ENCODE measurements at places on chromosomes 5 and 9. TPM values are rescaled to one million over a fixed set of nuclear protein-coding genes. Genes with fewer than 3 reads are reported as not detected.

Gene CCL21
- 81.8 TPM for total RNA-seq

Gene GNAQ
- 31.6 TPM for total RNA-seq

Gene PPP2R2B
- 3.2 TPM for total RNA-seq

- no peak for DNase-seq
Observed at GRCh38 chr5:31845361-31845760, 206.4 kb downstream of the PDZD2 start.

DNA sequence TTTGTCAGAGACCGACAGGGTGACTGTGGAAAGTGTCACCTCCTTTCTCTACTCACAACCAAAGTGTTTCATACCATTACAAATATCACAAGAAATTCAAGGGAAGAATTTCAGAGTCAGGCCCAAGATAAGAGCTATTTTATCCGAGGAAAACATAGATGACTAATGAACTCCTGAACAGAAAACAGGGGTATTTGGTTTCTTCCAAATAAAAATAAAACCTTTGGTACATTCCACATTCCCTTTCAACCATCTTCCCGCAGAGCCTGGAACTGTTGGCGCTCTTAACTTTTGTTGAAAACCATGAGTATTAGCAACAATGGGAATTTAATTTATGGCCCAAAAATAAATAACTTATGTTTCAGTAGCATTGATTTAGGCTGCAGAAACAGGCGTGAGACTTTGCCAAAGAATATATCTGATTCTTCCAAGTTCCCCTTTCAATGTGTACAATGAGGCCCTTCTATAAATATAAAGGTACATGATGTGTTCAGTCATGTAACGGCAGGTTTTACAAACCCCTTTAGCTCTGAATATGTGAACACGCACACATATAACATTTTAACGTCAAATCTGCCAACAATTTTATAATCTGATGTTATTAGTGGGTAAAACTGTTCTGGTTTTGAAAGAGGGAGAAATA lies 69.5 kb downstream of the RETREG1 start:
- DNase-seq: no peak

DNA sequence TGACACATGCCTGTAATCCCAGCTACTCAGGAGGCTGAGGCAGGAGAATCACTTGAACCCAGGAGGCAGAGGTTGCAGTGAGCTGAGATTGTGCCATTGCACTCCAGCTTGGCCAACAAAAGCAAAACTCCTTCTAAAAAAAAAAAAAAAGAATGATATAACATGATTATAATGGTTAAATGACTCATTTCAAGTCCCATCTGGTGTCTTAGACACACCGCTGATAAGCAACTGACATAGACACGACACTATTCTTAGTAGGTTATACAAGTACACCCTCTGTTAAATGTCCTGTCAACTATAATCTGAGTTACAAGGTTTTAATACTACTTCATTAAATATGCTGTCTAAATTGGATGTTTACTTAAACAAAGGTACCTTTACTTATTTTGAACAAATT lies 405.3 kb upstream of the CLINT1 start:
- DNase-seq: no peak

Gene SPATA31E1
- not detected for total RNA-seq

GRCh38 chr5:16600397-16600796 lies 16.4 kb downstream of the RETREG1 start:
- peak; percentile 81 for DNase-seq

DNA sequence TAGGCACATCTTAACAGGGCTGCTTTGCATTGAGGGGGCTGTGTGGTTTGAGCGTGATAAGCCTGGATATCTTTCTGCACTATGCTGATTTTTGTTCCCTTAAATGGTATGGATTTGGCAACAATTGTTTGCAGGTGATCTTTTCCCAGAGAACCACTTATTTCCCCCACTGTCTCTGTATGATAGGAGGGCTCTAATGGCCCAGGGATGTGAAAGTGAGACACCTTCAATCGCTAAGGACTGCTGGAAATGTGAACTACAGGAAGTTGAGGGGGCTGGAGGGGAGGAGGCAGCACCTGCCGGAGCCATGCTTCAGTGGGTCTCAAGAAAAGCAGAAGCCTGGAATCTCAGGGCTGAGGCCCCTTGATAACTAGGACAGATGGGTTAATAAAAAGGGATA lies 29.4 kb downstream of the SYK start:
- DNase-seq: no peak

Gene CYSRT1
- not detected for total RNA-seq

Gene ZNF354C
- total RNA-seq: 8.0 TPM

DNA sequence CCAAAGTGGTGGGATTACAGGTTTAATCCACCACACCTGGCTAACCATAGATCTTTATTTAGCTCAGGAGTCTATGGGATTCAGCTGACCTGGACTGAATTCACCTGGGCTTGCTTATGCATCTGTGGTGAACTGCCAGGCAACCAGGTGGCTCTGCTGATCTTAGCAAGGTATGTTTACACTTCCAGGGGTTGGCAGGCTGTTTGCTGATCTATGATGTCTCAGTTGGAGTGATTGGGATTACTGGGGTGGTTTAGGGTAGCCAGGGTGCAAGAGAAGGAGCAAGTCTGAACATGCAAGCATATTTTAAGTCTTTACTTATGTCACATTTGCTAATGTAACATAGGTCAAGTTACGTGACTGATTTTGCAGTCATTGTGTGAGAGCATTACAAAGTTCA lies 63.6 kb upstream of the JAK2 start:
- DNase-seq: no peak

Gene EIF4E1B
- not detected for total RNA-seq

GRCh38 chr9:29078063-29078666 lies 1504.9 kb upstream of the C9orf72 start:
- no peak for DNase-seq

Gene CDC20B
- total RNA-seq: not detected

GRCh38 chr5:86917117-86917579 lies 299.4 kb downstream of the COX7C start:
- no peak for DNase-seq

DNA sequence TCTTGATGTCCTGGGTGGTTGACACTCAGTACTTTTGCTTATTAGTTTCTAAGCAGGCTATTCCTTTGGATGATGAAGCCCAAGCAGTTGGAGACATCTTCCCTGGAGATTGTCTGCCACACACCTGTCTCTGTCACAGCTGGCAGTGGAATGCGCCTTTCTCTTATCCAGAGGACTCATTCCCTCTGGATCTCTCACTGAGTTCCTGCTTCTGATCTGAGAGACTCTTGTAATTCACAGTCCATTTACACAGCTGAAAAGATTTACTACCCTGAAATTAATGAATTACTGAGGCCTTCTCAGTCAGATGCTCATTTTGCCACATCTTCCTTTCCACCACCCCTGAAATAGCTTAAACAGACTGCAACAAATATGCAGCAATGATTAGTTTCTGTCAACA lies 15.9 kb downstream of the TAL2 start:
- no peak for DNase-seq

Gene F2RL2
- 1.5 TPM for total RNA-seq

Gene TMEM252
- not detected for total RNA-seq

DNA sequence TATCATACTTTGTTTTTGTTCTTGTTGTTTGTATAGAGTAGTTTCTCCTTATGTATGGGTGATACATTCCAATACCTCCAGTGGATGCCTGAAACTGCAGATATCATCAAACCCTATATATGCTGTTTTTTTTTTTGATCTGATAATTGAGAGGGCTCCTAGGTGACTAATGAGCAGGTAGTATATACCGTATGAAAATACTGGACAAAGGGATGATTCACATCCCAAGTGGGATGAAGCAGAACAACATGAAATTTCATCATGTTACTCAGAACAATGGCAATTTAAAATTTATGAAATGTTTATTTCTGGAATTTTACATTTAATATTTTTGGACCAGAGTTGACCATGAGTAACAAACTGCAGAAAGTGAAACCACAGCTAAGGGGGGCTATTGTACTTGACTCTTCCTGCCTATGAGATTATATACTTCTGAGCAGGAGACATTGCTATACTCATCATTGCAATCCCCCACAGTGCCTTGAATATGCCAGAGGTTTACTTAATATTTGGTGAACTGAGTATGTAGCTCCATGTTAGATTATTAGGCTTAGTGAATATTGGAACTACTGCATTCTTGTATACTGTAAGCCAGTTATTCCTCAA lies 258.7 kb upstream of the FBXL7 start:
- DNase-seq: no peak

DNA sequence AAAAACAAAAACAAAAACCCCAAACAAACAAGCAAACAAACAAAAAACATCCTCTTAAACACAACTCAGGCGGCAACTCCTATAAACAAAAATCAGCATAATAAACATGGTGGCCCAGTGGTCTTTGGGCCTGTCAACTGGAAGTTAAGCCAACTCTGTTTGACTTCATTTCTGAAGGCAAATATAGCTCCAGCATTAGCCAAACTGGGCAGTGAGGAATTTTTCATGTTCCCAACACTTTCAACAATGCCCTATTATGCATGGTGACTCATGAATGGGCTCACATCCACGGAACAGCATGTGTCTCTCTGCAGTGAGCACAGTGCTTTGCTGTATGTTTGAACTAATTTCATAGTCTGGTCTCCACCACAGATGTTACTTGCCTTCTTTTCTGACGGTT lies 143.9 kb upstream of the STC2 start:
- no peak for DNase-seq

DNA sequence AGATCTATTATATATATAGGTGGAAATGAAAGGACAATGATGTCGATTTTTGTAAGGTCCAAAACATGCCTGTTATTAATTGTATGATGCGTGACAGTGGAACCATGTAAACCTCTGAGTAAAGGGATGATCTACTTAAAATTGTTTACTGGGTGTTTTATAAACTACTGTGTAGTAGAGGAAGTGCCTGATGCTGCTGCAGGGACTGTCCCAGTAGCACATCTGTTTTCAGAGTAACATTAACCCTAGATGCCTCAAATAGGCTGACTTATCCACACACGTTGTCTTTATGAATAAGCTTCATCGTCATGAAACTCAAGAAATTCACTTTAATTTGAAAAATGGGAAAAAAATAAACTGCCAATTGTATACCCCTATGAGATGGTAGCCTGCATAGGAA lies 1.7 kb downstream of the CAMK4 start:
- no peak for DNase-seq

GRCh38 chr5:179139111-179139935 lies 79.2 kb downstream of the ZNF354C start:
- DNase-seq: peak; percentile 64

DNA sequence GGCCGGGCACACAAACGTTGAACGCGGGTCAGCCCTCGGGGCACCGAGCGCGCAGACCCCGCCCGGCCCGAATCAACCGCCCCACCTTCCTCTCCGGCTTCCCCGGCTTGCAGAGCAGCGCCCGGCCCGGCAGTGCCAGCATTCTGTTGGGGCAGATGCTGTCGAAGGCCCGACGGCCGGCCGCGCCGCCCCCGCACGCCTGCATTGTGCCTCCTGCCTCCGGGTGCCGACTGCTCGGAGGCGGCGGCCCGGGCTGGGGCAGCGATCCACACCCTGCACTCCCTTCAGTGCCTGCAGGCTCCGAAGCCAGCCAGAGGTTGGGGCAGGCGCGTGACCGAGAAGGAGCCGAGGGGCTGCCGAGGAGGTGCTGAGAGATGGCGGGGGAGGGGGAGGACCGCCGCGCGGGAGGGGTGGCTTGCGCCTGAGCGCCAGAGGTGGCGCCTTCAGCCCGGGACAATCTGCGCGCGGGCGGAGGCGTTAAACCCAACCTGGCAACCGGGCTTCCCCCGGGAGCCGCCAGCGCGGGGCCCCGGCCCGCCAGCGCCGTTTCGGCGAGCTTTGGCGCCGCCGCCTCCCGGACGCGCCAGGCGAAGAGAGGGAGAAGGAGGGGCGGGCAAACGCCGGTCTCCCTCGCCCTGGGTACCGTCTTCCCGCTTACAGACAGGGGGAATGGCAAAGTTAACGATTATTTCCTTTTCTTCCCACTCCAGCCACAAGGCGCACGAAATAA lies at the start of gene MCIDAS:
MCIDAS (minus strand) TSS at position 382 of the 730 bp plus-strand sequence; CDS start at position 205, 177 bp downstream.
- peak; percentile 80 for DNase-seq

DNA sequence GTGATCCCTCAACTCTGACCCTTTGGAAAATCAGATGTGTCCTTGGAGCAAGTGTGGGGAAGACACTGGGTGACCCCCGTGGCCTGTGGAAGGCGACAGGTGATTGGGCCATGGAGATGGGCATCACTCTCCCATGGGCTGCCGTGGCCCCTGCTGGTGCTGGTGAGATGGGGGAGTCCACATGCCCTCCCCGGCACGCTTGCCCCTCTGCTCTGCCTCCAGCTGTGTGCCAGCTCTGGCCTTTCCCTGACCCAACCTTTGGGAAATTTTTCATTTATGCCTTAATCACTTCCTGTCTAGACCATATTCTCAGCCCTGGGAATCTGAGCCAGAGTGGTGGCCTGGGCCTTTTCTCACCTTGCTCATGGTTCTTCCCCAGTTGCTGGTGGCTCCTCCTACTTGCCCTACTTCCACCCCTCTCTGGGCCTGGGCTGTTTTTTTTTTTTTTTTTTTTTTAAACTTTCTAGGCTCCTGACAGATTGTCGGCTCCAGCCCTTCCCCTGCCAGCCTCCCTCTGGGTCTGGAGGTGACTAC lies 56.6 kb downstream of the RGS3 start:
- no peak for DNase-seq

GRCh38 chr9:37192803-37193202 lies 72.4 kb downstream of the ZCCHC7 start:
- no peak for DNase-seq

DNA sequence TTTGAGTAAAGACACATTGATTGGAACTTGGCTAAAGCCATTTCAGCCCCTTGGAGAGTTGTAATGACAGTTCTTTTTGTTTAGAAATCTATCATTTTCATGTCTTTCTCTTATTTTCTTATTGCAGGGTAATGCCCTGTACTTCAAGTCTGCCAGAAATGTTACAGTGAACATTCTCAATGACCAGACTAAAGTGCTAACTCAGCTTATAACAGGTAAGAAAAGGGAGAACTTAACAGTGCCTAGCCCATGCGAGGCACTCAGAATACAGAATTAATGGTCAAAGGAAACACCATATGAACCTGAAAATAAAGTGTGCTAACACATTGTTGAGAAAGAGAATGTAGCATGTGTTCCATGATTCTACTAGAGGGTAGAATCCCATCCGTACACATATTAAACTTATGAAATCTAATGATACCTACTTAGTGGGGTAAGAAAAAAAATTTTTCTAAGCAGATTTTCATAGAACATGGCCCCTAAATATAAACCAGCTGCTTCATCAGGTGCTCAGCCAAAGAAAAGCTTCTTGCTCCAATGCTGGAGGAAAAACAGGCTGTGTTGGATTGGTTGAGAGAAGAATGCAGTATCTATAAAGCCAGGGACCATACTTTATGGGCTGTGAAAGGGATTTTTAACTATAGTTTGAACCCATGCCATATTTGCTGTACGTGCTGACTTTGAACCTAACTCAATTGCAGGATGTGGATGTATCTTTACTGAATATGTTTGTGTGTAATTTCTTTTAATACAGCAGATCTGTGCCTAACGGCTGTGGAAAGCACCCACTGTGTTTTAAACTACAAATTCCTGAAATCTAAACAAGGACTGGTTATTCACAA lies 260.8 kb upstream of the PPP1R2B start:
- no peak for DNase-seq

Gene TEX48
- total RNA-seq: not detected

Gene PLPPR1
- not detected for total RNA-seq

GRCh38 chr5:98714710-98715288 lies 58.7 kb upstream of the RGMB start:
- no peak for DNase-seq

Gene SLC27A4
- 14.2 TPM for total RNA-seq

Gene SEMA5A
- 18.6 TPM for total RNA-seq

GRCh38 chr9:19624519-19624918 lies 164.3 kb downstream of the SLC24A2 start:
- DNase-seq: no peak

- DNase-seq: peak; percentile 76
Observed at GRCh38 chr9:137026828-137027227, 1.2 kb downstream of the ABCA2 start.

Measured in spleen (tissue), 13 donors.